ENCODE measurements at places on chromosomes 2 and 18.

DNA sequence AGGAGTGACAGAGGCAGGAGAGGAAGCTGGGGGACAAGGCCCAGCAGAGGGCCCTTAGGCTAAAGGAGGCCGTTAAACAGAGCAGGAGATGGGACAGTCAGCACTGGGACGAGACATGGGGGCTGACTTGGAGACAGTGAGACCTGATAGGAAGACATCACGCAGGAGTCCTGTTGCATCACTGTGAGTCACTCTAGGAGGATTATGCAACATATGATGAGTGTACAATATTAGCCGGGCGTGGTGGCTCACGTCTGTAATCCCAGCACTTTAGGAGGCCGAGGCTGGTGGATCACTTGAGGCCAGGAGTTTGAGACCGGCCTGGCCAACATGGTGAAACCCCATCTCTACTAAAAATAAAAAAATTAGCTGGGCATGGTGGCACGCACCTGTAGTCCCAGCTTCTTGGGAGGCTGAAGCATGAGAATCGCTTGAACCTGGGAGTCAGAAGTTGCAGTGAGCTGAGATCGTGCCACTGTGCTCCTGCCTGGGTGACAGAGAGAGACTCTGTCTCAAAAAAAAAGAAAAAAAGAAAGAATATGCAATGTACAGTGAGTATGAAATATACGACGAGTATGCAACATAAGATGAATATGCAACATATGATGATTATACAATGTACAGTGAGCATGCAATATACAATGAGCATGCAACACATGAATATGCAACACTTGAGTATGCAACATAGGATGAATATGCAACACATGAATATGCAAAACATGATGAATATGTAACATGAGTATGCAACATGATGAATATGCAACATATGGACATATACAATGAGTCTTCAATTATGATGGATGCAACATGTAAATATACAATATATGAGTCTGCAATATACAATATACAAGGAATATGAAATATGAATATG is 83.3 kb upstream of the ID2 start:
- DNase-seq, result no peak

GRCh38 chr2:178924817-178925216 is 117.6 kb upstream of the TTN start:
- no peak for DNase-seq

DNA sequence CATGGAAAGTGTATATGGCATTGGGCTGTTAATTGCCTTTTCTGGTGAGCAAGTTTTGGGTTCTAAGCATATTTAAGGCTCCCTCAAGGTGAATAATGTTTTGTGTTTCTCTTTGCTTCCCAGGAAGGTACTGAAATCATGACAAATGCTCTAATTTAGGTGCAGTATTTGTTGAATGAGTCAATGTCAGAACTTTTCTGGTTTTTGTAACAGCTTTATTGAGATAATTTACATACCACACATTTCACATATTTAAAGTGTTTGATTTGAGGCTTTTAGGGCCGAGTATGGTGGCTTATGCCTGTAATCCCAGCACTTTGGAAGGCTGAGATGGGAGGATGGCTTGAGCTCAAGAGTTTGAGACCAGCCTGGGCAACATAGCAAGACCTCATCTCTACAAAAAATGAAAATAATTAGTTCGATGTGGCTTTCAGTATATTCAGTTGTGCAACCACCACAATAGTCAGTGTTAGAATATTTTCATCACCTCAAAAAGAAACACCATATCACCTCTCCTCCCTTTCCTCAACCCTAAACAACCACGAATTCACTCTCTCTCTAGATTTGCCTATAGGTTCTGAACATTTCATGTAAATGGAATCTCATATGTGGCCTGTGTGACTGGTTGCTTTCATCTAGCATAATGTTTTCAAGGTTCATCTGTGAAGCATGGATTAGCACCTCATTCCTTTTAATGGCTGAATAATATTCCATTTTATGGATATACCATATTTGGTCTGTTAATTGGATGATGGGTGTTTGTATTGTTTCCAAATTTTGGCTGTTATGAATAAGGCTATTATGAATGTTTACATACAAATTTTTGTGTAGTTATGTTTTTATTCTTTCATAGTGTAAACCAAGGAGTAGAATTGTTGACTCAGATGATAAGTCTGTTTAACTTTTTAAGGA is 54.9 kb downstream of the MGAT5 start:
- no peak for DNase-seq

GRCh38 chr18:7447318-7448028 is 119.6 kb upstream of the PTPRM start:
- DNase-seq, result no peak

- no peak for DNase-seq
These were observed 104.2 kb downstream of the ZNF521 start for GRCh38 chr18:25247725-25248124.

DNA sequence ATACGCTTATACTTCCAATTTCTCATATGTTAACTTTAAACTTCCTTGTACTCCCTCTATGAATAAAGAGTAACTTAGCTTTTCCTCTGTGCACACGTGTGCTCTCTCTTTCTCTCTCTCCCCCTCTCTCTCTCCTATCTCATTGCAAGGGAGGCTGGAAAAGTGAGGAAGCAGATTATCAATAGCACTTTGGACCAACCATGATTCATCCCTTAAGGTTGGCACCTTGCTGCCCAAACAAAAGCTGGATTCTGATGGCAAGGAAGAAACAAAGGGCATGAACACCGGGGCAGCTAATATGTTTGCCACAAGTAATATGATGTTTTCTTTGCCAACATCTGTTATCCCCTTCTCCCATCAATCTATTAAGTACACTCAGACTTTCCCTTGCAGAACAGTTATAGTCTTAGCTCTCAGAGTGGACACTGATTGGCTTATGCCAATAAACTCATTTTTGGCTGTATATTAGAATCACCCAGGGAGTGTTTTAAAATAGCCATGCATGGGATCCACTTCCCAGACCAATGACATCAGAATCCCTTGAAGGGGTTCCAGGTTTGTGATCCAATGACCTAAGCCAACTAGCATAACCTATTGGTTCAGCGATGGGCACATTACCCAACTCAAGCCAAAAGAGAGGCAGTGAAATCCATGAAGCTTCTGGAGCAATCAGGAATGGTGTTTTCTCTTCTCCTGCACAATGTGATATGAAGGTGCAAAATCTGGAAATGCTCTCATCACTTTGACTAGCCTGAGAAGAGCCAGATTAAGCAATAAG is 60.3 kb downstream of the MREG start:
- no peak for DNase-seq

- no peak for DNase-seq
These were observed 280.9 kb downstream of the GULP1 start for GRCh38 chr2:188572592-188572991.

- DNase-seq, result no peak
These were observed 665.0 kb upstream of the FANCL start for GRCh38 chr2:58906081-58906645.

DNA sequence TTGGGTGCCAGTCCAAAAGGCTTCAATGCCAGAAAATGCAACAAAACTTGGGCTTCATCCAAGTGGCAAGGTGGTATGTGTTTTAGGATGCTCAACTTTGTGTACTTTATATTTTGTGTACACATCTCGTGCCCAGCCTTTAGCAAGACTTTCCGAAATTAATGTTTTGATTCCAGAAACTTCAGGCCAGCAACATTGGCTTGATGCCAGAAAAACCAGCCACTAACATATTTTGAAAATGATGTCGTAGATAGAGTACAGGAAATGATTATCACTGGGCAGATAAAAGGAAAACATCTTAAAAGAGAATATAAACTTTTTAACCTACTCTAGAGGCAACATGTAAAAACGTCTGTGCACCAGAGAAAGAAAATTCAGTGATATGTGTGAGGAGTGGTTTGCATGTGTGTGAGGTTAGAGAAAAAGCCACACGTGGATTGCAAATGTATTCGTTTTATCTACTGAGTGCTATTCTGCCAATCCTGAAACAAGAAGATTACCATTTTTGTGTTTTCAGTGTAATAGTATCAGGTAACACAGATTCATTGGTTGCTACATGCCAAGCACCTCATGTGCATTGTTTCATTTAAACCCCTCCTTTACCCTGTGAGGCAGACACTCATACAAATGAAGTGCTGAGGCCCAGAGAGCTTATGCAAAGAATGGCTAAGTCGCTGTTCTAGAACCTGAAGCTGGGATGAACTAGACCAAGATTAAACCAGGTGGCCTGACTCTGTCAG is 264.8 kb downstream of the C1D start:
- no peak for DNase-seq

DNA sequence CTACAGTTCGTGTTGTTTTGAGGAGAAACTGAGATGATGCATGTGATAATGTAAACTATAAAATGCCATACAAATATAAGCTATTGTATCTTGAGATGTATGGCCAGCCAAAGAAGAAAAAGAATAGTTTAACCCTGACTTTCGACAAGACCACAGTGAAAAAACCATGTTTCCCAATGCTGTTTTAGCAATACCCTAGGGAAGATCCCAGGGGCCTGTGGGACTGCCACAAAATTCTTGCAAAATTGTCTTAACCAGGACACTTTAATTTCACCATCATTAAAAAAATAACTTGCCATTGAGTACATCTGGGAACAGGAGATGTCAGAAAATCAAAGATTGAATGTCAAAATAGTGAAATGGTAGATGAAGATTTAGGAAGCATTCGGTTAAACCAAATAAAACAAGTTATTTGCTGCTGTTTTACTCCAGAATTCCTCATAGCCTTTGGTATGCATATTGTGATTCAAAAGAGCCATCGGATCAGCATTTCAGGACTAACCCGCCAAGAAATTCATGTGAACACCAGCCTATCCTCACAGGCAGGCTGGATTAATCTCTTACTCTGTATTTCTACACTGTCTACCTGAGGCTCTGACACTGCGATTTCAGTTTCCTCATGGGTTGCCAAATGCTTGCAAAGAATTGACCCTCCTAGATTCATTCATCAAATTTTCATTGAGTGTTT is 49.0 kb upstream of the SP3 start:
- DNase-seq, result no peak

DNA sequence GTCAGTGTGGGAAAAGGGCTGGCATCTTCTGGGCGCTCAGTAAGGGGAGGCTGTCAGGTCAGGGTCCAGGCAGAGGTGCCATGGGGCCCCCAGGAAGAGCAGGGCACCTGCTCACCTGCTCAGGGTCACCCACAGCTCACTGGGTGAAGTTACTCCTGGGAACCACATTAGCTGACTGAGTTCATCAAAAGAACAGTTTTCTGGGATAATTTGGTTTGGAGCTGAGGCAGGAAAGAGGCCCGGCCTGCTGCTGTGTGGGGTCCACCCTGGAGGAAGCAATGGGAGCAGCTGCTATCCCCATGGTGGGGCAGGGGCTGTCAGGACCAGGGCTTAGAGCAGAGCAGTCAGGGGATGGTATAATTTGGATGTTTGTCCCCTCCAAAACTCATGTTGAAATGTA is 97.2 kb upstream of the GPC1 start:
- DNase-seq, result no peak

DNA sequence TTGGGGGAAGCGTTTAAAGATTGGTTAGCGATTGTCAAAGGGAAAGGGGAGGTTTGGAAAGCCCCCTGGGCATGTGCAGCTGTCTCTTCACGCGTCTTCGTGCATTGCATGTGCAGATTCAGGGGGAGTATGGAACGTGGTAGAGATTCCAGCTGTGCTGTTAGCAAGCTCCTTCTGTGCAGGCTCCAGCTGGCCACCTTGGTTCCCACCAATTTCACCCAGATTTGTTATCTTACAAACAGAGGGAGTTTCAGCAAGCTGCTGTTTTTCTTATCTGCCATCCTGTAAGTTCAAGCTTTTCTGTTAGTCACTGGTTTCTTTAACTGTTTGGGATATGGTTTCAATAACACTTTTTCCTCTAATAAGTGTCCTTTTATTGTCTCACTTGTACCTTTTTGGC is 30.4 kb downstream of the FARP2 start:
- no peak for DNase-seq

DNA sequence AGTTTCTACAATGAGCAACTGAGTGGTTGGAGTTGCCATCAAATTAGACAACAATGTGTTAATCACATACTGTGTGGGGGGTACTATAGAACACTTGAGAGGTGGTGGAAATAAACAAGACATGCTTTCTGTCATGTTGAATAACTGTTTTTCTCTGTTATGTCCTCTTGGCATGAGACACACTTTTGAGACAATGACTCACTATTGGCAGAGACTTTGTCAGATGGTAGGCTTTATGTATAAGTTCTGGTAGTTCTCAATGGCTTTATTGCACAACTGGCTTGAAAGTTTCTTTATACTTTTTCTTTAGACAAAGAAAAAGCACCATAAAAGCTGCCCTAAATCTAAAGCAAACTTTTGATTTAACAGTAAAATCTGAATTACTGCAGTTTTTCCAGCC is 578.7 kb downstream of the ADCYAP1 start:
- no peak for DNase-seq

- DNase-seq, result no peak
These were observed 152.7 kb downstream of the MBP start for GRCh38 chr18:76979906-76980305.

- DNase-seq, result no peak
These were observed 8.2 kb downstream of the LCLAT1 start for GRCh38 chr2:30455114-30455738.

DNA sequence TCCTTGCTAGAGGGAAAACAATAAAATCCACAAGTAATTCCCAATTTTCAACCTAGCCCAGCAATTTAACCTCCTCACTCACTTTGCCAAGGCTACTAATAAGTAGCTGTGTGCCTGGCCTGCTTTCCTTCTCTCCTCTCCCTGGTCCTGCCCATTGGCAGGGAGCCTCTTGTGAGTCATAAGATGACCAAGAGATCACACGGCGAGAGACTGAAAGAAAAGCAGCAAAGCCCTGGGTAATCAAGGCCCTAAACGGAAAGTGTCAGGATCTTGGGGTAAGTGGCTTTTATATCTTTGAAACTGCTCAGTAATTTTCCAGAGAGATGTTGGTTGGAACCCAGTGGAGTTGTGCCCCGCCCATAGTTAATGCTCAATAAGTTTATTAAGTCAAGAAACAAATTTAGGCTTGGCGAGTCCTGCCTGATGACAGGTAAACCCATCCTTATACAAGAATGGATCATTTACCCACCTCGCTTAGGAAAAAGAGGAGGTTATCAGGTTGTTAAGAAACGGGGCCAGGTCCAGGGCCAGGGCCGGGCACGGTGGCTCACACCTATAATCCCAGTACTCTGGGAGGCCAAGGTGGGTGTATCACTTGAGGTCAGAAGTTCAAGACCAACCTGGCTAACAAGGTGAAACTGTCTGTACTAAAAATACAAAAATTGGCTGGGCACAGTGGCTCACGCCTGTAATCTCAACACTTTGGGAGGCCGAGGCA is 10.0 kb upstream of the ADAM17 start:
- no peak for DNase-seq

DNA sequence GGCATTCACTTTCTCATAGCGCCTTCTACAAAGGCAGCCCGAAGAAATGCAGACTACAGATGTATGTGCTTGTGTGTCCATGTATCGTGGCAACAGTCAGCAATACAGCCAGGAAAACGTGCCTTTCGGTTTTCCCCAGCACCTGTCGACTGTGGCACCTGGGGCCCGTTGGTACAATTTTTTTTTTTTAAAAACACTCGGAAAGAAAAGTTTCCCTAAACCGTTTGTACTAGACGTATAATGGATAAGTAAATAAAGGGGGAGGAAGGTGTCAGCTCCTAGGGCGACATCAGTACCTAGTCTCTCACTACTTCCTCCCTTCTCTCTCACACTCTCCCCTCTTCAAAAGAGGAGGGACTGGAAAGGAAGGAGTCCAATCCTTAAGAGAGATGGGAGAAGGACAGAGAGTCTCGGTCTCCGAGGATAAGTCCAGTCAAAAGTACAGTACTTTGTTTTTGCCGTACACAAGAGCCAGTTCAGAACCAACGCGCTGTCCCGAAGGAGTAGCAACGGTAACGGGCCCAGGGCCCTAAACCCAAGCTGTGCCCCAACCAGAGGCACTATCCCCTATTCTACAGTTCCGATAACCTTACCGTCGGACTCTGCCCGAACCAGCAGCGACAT is 759 bp downstream of the PPP4R3B start:
- DNase-seq, result peak; percentile 60

GRCh38 chr18:24862201-24862816 is 401.9 kb downstream of the HRH4 start:
- DNase-seq, result no peak

Data from activated CD4-positive, alpha-beta T cell treated with anti-CD3 and anti-CD28 coated beads for 36 hours (primary cell).